GM23248 (cell line): ENCODE measurements at places on chromosomes 6 and 20. TPM values are rescaled to one million over a fixed set of nuclear protein-coding genes. Genes with fewer than 3 reads are reported as not detected.
A peak's percentile ranks its signal among the peaks of the same experiment; 100 is the strongest.

GRCh38 chr20:15937179-15937578 is 636.1 kb downstream of the KIF16B start:
- DNase-seq, result no peak

DNA sequence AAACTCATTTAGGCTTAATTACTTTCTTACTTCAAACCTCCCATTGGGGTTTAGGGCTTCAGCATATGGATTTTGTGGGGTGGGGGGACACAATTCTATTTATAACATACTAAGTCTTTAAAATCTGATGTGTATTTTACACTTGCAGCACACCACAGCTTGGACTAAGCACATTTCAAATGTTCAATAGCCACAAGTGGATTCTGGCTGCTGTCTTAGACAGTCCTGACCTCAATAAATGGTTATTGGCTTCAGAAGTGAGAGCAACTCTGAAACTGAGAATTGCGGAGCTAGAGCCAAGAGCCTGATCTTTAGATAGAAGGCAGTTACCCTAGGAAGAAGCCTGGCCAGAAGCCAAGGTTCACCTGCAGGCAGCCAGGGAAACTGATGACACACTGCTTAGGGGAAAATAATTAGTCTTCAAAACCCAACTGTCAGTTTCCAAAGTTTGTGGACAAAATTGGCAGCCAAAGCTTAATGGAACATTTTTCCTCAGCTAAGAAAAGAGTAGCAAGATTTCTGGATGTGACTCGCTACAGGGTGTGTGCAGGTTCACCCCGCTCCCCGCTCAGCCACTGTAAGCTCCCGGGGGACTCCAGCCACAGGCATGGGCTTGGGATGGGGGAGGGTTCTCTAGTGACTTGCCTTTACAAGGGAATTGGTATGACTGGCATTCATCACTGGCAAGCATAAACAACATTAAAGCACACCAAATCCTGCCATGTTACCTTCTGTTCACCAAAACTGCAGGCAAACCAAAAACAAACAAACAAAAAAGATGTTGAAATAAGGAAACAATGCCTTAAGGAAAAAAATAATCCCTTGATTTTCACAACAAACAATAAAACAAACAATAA is 219.8 kb downstream of the TFAP2A start:
- no peak for DNase-seq

GRCh38 chr20:10611357-10611756 is 62.4 kb downstream of the JAG1 start:
- peak; percentile 63 for DNase-seq

DNA sequence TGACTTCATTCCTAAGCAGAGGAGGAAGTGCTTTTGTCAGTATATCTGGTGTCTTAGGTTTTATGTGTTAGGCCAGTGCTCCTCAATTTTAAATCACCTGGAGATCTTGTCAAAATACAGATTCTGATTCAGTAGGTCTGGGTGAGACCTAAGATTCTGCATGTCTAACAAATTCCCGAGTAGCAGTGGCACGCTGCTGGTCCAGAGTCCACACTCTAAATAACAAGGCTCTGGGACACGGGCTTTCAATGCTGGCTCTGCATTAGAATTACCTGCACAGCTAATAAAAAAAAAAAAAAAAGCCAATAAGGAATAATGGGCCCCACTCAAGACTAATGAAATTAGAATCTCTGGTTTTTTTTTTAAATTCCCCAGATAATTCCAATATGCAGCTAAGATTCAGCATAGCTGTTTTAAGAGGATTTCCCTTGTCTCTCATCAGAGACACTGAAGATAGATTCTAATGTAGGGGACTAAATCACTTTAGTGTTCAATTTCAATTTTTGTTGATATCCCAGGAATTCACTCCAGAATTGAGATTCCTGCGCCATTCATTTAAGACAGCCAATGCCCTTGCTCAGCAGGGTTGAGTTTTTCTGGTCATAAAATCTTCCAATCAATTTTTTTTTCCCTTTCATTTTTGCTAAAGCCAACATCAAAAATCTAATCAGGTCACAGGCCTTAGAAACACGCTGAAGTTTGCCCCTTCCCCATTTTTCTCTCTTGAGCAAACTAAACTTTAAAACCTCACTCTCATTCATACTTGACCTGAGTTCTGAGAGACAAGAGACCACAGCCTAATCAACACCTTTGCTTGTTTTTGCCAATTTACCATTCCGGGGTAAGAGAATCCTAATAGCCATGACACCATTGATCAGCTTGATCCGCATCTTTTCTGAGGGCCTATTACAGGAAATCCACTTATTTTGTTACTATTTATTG is 2.4 kb downstream of the TDP2 start:
- DNase-seq, result no peak

PRDM13 gene
- polyA plus RNA-seq, result not detected in 2 replicates

DNA sequence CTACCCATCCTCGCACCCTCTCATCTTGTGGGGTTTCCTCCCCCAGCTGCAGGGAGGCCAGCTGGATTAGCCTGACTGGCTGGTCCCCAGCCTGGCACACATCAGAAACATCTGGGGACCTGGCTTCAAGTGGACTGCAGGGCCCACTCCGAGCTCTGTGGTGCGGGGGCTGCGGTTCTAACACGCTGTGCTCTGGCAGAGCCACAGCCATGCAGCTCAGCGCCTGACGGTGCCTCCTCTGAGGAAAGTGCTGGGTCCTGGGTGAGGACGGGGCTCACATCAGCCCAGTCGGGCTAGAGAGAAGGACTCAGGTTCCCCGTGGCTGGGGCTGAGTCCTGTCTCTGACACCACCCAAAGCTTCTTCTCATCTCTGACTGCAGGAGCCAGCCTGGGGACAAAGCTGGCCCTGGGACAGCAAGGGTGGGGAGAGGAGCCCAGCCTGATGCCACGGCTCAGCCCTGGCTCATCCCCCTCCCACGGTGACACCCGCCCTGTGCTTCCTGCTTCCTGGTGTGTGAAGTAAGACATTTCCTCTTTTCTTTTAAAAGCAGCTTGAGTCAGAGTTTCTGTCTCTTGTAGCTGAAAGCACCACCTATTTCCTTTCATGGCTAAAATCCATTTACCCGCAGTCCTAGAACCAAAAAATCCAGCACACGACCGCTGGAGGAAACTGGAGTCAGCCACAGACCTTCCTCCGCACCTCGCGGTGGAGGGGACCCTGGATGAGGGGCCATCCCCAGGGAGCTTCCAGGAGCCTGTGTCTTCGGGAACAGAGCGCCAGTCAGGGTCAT is 127.4 kb upstream of the AFDN start:
- DNase-seq, result peak; percentile 31

DNA sequence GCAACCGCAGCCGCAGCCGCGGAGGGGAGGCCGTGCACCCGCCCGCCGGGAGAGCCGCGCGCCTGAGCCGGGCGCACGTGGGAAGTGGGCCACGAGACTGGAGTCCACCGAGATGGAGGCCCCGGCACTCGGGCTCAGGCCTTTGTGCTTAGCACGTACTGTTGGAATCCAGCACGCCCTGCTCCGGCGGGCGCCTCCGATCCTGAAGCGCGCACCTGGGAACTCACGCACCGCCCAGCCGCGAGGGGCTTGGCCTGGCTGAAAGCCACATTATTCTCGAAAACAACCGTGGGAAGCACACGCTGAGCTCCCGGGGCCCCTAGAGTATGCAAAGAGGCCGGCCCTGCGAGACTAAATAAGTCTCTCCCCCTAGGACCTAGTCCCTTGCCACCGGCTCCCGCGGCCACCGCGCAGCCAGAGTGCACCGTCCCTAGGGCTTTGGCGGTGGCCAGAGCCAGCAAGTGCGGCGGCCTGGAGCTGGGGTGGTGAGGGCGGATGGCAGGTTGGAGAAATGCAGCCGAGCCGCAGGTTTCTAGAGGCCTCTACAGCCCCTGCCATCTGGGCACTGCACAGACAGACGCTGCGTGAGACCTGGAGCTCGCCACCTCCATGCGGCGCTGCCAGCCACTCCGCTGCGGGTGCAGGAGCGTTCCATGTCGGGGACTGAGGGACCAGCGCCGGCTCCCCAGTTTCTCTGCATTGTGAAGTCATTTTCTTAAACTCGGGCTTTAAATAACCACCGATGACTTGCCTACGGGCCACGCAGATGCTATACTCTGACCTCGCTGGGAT is 42.0 kb upstream of the LY86 start:
- DNase-seq, result no peak
